ENCODE measurements at places on chromosomes 5 and 9.
A peak's percentile ranks its signal among the peaks of the same experiment; 100 is the strongest.

DNA sequence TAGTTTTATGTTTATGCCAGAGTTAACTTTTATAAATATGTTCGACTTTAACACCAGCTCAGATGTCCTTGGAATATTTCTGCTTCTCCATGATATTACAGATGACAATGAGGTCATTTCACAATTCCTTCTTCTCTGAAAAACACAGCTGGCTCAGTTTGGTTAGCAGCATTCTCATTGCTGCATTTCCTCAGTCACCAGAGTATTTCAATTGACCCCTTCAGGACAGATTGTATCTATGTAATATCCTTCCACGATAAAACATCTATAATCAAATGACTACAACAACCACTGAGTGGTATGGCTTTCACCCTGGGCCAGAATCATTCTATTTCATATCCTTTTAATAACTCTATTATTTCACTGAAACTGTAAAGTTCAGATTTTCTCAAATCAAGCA lies 148.7 kb downstream of the OXCT1 start:
- no peak for DNase-seq

DNA sequence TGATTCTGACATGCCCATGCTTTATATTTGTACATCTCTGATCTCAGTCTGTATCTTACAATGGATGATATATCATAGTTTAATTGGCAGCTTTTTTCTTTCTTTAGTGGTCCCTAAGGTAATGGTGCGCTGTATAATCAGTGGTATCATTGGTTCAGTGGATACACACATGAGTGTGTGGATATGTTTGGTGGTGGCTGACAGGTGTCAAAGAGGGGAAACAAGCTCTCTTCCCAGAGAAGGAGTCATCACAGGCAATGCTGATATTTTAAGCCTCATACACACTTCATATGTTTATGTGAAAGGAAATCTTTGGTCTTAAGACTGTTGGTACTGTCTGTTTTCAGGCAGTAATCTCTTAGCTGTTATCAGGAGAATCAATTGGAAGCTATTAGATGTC lies 52.1 kb upstream of the KIAA1958 start:
- no peak for DNase-seq

DNA sequence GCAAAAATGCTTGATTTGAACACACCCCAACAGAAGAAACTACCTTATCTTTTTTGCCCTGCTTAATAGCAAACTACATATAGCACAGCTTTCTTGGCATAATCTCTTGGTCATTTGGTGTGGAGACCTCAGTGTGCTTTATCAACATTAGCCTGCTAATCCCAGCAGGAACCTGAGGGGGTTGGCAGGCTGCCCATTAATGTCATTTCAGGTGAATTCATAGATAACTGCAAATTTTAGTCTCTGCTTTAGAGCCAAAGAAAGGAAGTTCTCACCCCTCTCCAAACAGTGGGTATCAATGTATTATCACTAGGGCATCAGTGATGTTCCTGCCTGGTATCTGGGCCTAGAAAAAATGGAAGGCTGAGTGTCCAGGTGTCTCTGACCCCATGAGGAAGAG lies 489.0 kb downstream of the NTRK2 start:
- DNase-seq: no peak

DNA sequence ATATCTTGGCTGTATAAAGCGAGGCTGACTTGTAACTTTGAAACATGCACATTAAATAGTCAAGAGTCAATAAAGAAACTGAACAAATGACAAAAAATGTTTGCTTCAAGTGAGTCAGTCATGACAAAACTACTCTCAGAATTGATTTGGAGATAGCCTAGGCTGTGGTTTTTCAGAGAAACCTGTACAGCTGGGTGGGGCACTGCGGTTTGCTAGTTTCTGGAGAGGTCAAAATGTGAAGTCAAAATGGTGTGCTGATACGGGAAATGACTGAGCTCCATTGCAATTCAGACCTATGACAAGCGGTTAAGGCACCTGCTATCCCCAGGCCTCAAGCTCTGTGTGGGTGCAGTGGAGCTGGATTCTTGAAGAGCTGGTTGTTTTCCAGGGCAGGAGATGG lies 10.3 kb upstream of the CD180 start:
- peak; percentile 95 for DNase-seq

- DNase-seq: no peak
Measured at GRCh38 chr9:36911601-36912412, 122.3 kb downstream of the PAX5 start.

DNA sequence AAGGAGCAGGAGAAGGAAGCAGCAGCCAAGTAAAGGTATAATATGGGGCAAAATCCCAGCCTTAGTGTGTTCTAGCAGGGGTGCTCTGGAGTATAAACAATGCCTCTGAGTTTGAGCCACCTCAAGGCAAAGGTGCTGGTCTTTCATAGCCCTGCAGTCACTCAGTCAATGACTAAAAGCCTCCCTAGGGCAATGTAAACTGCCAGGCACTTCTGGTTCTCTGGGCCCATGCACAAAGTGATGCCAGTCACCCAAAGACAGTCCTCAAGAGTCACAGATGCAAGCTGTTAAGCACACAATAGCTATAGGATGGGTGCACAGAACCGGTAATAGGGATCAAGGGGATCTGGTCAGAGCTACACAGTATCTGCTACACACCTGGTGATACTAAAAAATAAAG lies 12.6 kb downstream of the ZBTB5 start:
- DNase-seq: no peak
